ENCODE measurements at places on chromosomes 4 and X.
A peak's percentile ranks its signal among the peaks of the same experiment; 100 is the strongest.

DNA sequence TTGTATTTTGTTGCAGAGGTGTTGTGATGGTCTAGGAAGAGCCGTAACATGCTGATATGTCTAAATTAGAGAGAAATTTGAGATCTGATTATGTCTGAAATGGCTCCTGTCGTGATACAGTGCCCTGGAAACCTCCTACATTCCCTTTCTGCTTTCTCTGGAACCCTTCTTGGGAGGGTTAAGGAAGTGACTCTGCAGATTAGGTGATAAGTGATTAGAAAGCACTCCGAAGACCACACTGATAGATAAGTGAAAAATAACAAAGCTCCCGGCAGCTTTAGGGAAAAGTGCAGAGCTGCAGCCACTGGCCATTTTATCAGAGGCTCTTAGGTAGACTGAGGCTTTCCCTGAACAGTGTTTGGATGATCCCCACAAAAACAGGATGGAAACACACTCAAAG is 110.6 kb downstream of the MGST2 start:
- no peak for DNase-seq

DNA sequence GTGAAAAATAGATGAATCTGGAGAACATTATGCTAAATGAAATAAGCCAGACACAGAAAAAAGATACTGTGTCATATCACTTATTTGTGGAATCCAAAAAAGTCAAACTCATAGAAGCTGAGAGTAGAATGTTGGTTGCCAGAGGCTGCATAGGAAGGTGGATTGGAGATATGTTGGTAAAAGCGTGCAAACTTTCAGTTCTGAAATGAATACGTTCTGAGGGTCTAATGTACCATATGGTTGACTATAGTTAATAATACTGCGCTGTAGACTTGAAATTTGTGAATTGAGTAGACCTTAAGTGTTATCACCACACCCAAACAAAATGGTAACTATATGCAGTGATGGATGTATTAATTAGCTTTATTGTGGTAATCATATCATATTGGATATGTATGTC is 45.0 kb upstream of the UPRT start:
- no peak for DNase-seq

DNA sequence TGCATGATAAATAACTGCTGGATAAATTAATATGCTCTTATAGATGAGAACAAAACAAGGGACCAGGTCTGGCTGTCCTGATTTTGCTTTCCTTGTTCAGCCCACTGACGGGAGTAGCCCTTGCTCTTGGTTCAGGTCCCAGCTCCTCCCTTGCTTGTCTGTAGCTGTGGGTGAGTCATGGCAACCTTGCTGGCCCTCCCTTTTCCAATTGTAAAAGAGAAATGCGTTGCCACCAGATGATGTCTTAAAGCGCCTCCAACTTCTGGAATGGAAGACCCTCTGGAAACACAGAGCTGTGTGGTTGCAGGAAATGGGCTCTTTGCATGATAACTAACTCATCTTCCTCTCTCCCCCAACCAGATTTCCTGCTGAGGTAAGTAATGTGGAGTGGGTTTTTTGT is 171.4 kb downstream of the AASDH start:
- DNase-seq, result peak; percentile 43

DNA sequence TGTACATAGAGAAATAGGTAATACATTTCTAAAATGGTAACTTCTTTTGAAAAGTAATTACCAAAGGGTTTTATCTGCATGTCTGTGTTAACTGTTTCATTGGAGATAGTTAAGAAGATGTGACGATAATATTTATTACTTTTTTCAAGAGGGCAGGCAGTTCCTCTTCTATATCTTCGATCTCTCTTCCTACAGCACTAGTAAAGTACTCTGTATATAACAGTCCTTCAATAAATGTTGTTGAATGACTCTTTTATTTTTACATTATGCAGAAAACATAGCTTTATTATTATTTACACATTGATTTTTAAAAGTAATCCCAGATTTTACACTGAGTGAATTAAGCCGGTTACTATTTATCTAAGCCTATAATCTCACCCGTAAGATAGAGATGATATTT is 51.8 kb downstream of the TMPRSS11E start:
- no peak for DNase-seq

DNA sequence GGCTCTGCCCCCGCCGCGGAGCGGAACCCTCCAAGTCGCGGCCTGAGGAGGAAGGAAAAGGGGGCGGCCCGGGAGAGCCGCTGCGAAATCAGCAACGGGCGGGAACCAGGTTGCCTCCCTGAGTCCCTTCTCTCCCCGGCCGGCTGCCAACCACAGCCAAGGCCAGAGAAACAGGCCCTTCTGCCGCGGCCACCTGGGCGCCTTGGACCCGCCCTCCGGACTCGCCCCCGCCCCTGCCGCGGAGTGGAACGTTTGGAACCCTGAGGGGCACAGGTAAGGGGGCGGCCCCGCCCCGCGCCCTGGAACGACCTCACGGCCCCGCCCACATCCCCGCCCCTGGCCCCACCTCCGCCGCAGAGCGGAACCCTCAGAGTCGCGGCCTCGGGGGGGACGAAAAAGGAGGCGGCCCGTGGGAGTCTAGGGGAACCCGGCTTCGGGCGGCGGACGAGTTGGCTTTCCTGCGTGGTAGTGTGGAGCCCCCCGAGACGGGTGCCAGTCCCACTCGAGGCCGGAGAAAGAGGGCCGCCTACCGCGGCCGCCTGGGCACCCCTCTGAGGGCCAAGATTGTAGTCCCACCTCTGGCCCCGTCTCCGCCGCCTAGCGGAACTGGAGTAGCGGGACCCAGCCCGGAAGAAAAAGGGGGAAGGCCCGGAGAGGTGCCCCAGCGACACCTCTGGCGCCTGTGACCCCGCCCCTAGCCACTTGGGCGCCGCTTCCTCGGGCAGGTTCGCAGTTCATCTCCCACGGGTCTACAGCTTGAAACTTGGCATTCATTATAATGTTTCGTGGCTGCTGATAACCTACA is 669 bp upstream of the PHKA2 start:
- peak; percentile 63 for DNase-seq

DNA sequence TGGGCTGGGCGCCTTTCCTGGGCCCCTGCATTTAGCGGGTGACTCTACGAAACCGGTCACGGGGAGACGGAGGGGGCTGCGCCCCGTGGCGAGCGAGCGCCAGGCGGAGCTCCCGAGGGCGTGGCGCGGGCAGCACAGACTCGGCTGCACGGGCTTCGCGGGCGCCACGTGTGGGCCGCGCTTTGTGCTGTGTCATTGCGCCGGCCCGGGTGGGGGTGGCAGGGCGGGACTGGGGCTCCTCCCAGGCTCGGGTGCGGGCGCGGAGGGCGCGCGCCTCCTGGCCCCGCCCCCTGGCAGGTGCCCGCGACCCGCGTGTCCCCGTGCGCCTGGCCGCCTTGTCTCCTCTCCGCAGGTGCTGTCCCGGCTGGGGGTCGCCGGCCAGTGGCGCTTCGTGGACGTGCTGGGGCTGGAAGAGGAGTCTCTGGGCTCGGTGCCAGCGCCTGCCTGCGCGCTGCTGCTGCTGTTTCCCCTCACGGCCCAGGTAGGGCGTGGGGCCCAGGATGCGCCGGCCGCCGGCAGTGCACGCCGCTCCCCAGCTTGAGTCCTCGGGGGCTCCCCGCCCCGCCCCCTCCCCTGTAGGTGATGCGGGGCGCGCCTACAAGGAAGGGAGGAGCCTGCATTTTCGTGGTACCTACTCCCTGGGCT is 651 bp downstream of the UCHL1 start:
- DNase-seq, result peak; percentile 80

DNA sequence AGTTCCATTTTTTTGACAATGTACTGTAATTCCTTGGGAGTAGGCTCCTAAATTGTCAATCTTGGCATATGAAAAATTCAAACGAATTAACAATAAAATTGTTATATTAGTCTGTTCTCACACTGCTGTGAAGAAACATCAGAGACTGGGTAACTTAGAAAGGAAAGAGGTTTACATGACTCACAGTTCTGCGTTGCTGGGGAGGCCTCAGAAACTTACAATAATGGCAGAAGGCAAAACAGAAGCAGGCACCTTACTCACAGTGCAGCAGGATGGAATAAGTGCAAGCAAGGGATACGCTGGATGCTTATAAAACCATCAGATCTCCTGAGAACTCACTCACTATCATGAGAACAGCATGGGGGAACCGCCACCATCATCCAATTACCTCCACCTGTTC is 246.4 kb upstream of the TRAM1L1 start:
- no peak for DNase-seq

DNA sequence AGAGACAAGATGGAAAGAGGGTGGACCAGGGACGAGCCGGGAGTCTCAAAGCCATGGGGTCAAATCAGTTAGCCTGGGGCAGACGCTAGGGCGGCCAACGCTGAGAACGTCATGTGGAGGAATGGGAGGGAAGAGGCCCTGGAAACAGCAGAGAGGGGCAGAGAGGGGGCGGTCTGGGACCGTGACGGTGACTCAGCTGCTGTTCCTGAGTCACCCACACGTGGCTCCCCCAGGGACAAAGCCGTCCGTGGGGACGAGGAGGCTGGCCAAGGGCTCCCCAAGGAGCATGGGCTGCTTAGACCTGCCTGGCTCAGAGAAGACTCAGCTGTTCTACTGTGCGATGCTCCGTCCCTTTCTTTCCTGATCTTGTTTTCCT is 108.4 kb upstream of the LRPAP1 start:
- DNase-seq, result no peak

DNA sequence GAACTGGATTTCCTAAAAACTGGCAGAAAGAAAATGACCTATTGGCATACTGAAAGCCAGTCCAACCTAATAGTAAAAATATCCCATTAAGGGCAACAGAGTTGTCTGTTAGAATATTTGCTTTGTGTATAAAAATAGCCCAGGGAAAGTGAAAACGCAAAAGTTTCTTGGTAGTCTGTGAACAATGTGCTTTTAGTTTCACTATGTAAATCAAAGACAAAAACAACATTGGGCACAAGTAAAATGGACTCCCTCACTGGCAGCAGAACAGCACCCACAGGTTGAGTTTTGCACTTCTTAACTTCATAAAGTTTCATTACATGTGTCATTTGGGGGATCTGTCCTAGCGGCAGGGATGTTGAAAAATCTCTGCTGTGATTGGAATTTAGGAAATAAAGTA is 4.3 kb upstream of the FGG start:
- DNase-seq, result no peak

GRCh38 chrX:64169988-64170387 is 35.5 kb downstream of the AMER1 start:
- DNase-seq, result no peak

GRCh38 chrX:127879585-127879984 is 172.6 kb downstream of the ACTRT1 start:
- no peak for DNase-seq

GRCh38 chrX:16185725-16186136 is 18.4 kb downstream of the MAGEB17 start:
- DNase-seq, result peak; percentile 26

DNA sequence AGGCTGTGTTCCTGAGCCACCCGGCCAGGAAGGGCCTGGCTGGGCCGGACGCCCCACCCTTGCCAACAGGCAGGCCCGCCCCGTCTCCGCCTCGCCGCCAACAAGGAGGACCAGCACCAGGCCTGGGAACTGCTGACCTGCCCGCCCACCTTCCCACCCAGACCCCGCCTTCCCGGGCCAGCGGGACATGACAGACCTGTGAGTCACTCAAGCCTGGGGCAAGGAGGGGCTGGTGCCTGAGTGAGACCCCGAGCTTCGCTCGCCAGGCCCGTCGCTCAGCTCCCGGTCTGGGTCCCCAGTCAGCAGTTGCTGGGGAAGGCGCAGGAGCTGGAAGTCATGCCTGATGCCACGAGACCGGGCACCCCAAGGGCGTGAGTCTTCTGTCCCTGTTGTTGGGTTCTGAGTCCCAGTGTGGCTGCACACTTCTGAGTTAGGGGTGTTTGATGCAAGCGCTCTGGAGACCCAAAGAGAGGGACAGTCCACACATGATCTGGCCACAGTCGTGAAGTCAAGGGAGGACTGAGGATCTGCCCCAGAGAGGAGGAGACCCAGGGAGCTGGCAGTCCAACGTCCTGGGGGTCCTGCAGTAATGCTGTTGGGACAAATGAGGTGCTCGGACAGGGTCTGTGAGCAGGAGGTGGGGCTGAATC is at the start of gene DNASE1L1:
Gene DNASE1L1 (minus strand): TSS at position 33 of the 650 bp plus-strand sequence. CDS start 3,686 bp downstream, outside the sequence.
- no peak for DNase-seq

DNA sequence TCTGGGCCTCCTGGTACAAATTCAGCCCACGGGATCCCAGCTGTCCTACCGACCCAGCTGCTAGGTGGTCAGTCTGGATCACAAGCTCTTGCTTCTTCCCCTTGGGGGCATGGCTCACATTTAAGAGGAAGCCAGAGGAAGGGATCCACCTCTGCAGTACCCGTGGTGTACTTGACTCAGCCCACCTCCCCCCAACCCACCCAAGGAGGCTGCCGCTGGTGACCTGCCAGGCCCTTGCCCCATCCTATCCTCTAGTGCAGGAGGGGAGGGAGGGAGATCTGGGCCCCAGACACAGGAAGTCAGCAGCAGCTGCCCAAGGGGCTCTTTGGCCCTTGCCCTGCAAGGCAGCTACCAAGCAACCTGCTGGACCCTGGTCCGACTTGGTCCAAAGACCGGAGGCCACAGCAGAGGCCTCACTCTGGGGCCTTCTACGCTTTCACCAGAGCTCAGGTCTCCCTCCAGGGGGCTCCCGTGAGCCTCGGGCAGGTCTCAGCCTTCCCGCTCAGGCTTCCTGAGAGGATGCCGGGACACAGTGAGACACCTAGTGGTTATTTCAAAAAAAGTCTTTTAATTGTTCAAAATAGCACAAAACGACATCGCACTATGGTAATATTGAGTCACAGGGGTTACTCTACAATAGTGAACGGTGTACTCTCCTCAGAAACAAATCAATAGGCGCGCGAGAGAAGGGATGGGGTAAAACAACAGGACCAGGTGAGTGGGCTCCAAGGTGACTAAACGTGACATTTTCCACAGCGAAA is 2.7 kb upstream of the RENBP start:
- DNase-seq, result peak; percentile 90

Data from NCI-H1436 (cell line).